ENCODE measurements at places on chromosomes 7 and 10.

DNA sequence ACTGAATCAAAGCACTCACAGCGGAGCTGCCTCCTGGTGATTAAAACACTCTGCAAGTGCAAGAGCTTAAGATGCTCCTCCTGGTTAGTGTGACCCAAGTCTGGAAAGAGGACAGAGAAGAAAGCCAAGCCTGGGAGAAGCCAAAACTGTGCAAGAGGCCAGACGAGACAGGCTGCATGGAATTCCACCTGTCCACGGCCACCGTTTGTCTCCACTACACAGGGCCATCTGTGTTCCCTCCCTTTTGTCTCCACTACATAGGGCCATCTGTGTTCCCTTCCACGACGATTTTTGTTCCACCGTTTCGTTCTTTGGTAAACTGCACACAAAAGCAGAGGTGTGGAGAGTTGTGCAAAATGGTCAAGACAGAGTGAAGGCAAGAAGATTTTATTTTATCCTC, 233.0 kb downstream of the DIP2C start:
- no peak for DNase-seq

GRCh38 chr10:28285816-28286215, 17.0 kb downstream of the MPP7 start:
- DNase-seq = no peak

DNA sequence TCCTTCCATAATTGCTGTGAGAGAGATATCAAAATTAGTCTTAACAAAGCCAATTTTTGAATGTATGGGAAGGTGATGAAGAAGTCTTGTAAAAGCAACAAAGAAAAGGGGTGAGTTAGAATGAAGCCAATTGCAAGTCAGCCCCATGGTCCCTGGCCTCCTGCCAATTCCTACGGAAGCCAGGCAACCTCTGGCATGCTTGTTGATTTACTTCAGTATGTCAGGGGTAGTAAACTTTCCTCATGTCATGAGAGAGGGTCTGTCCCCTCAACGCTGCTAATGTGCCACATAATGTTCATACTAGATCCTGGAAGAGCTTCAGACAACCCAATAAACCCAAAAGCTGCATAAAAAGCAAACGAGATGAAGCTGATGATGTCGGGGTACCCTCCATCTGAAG, 159.1 kb upstream of the YAE1 start:
- DNase-seq = no peak

DNA sequence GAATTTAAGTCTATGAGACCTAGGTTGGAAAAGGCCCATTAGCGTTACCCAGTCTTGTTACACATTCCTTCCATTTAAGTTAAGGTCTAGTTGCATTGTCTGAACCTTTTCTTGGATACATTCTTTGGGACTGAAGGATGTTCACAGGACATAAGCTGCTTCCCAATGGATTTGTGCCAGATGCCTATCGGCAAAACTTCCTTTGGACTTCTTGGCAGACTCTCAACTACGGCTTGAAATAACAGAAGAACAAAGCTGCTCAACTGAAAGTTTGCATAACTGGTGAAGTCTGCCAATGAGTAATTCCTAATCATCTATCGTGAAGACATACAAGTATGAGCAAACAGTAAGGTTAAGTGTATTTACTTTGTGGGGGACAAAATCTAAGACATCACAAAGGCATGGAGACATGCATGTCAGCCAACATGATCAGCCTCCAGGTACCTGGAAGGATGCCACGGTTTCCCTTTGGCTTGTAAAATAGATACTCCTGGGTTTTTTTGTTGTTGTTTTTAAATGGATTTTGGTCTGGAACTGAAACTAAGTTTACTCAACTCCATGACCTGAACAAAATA, 35.4 kb downstream of the MALSU1 start:
- DNase-seq = no peak

DNA sequence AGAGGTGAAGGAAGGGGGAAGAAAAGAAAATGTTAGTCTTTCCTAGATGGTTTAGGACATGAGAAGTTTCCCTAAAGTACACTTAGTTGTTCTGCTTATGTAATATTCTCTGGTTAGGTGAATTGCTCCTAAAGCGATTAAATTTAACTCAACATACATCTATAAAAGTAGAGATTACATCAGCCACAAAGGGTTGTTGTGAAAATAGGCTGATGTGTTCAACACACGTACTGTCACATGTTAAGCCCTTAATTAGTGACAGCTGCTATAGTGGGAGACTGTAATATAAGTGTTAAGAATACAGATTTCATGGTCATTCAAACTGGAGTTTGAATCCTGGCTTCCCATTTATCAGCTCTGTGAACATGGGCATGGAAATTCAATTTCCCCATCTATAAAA, 12.8 kb downstream of the HECTD2 start:
- no peak for DNase-seq

DNA sequence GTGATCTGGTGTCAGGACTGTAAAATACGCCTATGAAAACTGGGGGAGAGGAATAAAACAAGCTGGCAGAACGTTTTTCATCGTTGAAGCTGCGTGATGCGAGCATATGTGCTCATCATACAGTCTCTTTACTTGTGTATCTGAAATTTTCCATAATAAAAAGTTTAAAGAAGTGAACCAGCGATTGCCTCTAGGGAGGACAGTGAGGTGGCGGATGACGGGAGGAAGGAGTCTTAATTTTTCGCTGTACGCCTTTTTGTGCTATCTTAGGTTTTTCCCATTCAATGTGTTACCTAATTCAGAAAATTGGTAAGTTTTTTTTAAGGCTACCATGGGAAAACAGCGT, 891 bp upstream of the WAPL start:
- DNase-seq = no peak

DNA sequence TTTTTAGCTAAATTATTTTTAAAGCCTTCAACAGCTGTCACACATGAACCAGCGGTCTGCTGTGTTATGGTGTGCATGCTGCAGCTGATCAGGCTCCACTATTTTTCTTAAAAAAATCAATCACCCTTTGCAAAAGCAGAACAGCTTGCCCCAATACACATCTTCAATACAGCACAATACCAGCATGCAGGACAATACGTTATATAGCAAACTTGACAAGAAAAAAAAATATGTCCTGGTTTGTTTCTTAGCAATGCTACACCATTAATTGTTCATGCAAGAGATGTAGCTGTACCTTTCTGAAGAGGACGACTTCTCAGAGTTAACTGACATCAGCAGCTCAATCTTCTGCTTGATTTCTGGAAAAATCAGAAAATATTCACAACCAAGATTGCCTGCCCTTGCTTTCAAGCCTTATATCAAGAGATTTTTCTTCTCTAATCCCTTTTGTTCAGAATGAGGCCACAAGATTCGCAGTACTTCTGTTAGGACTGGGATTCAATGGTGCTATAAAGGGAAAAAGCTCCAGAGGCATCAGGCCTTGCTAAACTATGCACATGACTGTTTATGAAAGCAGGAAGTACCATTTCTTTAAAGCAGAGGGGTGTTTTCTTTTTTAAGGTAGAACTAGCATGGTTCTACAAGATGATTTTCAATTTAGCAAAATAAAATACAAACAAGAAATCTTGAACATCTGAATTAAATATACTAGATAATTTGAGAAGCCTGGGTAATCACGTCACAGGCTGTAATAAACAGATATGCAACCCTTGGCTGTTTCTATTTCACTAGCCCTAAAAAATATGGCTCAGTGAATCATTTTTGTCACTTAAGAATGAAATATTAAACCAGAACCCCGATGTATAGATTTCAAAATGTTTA, 120.0 kb downstream of the SRPK2 start:
- no peak for DNase-seq

GRCh38 chr7:114598946-114599345, 184.3 kb downstream of the FOXP2 start:
- DNase-seq = no peak

GRCh38 chr7:2355705-2356008, 1.0 kb downstream of the EIF3B start:
- DNase-seq = no peak

DNA sequence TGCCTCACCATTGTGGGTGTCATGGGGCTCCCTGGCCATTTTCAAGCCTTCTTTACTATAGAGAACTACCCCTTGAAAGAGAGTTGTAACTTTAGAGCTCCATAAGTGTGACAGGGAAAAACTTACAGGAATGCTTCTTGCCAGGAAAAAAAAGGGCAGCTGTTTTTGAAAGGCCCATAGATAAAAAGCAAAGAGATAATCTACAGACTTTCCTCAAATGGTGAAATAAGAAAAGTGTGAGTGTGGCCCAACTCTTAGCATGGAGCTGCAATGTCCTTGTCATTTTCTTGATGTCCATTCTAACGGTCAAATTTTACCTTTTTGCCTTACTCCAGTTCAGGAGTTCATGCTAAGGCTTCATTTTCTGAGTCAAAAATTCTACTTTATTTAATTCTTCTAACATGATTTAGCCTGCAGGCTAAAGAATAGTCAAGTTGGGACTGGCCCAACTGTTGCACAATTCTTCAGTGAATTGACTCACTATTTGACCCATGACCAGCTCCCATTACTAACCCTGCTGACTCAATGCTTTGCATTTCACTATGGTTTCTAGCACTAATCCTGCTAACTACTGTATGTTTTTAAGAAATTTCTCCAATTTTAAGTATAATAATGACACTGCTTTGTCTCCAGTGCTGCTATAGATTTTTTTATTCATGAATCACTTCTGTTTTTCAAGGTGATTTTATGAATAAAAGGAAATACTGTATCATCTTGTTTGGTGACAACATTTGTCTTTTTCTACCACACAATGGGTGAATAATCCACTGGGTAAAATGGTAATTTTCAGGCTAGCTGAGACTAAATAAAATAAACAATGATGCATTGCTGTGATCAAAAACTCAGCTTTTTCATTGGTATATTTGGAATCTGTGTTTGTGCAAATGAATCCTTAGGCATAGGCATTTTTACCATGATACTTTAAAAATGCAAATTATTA, 41.4 kb upstream of the SGCE start:
- no peak for DNase-seq

GRCh38 chr7:13904007-13904406, 85.5 kb downstream of the ETV1 start:
- DNase-seq = no peak

DNA sequence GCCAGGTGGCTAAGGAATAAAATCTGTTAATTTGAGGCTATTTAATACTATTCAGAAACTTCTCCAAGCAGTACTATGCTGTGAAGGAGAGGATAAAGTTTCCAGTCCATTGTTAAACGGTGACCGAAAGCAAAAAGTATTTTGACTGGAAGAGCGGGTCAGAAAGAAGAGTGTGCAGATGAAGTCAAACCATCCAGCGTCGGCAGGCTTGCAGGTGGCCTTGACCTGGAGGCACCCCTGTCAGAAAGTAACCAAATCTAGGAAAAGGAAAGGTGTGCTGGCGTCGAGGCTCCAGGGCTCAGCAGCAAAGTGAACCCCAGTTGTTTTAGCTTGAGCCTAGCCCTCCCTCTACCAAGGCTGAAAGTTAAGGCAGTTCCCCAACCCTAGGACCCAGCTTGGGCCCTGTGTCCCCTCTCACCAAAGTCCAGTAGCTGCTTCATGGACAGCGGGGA, 544 bp downstream of the PDK4 start:
- DNase-seq = no peak

DNA sequence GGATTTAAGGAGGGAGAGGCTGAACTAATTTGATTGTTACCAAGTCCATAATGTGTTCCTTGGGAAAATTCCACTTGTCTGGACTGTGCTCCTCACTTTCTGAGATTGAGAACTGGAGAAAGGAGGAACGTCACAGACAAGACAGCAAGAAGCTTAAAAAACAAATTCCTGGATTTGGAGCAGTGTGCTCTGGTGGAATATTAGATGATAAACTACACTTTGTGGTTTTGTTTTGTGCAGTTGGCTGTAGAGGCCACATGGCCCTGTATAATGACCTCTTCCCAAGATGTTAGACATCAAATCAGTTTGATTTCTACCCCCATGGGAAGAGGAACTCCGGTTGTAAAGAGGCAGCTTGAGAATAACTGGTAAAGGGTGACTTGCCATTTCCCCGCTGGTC, 421.3 kb upstream of the GALNT17 start:
- DNase-seq = no peak

GRCh38 chr7:49631071-49631815, 142.2 kb upstream of the VWC2 start:
- DNase-seq = no peak

GRCh38 chr10:124217906-124218804, 124.8 kb upstream of the CHST15 start:
- no peak for DNase-seq

- DNase-seq = no peak
Observed at GRCh38 chr7:22386206-22386858, 29.4 kb upstream of the RAPGEF5 start.

- no peak for DNase-seq
Observed at GRCh38 chr10:117139581-117140524, 1.8 kb upstream of the VAX1 start.

DNA sequence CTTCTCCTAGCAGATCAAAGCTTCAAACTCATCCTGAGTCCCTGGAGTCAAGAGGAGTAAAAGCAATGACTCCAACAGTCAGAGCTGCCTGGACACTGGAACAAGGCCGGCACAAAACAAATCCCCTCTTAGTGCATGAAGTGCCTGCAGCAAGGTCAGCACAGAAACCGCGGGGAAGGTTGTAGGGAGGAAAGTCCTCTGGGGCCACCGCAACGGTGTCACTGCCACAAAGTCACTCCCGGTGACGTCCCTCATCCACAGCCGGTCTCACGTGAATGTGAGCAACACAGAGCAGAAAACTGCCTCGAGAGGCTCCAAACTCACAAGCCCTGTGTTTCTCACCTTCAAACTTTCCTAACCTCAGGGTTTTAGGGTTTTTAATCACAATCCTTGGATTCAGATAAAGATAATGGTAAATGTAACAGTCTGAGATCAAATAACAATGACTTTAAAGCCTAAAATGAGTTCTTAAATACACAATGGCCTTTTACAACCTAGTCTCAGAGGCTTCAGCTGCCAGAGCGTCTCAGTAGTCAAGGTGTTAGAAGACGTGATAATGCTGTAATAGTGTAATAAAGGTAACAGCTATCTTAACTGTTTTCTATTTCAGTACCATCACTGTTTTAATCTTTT, 274.3 kb downstream of the ZMYND11 start:
- no peak for DNase-seq

DNA sequence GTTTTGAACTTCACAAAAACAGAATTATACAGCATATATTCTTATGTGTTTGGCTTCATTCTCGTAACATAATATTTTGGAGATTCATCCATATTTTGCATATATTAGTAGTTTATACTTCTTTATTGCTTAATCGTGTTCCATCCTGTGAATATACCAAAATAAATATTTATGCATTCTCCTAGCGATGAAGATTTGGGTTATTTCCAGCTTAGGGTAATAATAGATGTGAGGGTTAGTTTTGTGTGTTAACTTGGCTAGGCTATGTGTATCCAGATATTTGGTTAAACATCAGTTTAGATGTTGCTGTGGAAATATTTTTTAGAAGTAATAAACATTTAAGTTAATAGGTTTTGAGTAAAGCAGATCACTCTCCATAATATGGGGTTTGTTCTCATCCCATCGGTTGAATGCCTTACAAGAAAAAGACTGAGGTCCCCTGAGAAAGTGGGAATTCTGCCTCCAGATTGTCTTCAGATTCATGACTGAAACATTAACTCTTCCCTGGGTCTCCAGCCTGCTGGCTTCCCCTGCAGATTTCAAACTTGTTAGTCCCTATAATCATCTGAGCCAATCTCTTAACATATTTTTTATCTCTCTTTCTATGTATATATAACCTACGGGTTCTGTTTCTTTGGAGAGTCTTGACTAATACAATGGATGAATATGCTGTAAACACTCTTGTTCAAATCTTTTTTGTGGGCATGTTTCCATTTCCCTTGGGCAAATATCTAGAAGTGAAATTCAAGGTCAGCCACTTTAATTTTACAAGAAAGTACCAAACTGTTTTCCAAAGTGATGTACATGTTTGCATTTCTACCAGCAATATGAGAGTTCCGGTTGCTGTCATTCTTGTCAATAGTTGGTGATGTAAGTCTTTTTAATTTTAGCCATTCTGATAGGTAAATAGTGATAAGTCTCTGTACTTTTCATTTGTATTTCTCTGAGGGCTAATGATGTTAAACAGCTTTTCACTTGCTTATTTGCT, 48.7 kb downstream of the PDK4 start:
- no peak for DNase-seq

All from activated gamma-delta T cell treated with Interleukin-2 at 50 U/mL for 16 hours (primary cell).